ENCODE measurements at places on chromosomes 1 and 21.

DNA sequence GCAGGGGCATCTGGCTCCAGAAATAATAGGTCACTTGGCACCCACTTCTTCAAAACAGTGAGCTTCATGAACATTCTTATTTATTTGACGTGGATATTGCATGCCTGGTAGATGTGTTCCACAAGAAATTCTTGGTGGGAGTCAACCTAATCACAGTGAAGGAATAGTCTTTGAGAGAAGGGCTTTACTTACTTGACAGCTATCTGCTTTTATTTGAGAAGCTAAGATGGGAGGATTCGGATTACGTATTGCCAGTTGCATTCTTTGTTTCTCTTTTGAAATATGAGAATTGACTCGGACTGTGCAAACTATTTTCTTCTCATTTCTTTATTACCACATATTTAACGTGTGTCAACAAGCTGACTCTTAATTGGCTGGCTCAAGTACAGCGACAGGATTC lies 117.2 kb downstream of the FASLG start:
- DNase-seq: no peak

DNA sequence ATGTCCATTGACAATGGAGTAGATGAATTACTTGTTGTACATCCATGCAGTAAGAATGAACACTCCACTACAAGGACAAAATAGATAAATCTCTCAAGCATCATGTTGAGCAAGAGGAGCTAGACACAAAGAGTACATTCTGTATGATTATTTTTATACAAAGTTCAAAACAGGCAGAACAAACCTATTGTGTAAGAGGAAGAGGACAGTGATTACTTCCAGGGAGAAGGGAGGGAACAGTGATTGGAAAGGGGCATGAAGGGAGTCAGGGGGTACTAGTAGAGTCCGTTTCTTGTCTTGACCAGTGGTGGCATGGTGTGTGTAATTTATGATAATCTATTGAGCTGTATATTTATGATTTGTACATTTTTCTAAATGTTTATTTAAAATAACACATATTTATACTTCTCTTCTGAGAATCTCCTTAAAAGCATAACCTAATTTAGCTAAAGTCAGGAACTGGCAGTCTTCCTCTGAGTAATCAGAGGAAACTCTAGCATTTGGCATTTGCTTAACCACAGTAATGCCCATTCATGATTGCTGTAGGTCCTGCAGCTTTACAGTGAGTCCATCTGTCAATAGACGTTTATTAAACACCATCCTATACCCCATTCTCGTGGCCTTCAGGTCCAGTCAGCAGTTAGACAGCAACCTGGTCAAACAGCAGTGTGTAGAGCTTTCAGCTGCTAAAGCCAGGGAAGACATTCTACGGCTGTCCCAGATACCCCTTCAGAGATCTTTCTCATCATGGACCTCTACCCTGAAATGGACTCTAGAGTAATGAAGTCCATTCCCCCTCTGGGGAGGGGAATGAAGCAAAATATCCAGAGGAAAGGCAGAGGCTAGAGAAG lies 114.1 kb upstream of the GALNT2 start:
- no peak for DNase-seq

GRCh38 chr1:17009706-17010105 lies 2.0 kb downstream of the ATP13A2 start:
- no peak for DNase-seq

DNA sequence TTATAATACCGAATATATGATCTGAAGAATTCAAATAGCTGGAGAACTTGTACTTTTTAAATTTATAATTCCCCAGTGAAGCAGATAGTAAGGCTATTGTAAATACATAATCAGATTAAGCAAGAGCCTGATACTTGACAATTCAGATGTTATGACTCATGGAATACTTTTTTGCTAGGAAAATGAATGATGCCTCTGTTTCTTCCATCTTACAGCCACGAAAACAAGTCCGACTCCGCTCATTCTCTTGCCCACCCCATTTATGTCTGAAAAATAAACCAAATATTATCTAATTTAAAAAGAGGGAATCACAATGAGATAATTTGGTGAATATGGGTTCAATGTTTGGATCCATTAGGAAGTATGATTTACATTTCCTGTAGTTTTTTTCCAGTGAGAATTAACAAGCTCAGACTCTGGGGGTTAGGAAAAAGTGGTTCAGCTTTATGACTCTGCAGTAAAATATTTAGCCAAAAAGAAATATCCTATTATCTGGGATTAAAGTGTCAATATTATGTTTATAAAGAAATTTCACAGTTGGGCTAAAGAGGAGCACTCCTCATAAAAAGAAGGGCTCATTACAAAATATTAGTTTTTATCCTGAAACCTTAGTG lies 50.4 kb upstream of the DAB1 start:
- no peak for DNase-seq

GRCh38 chr1:156666862-156667609 lies 10.2 kb downstream of the NES start:
- DNase-seq: no peak

DNA sequence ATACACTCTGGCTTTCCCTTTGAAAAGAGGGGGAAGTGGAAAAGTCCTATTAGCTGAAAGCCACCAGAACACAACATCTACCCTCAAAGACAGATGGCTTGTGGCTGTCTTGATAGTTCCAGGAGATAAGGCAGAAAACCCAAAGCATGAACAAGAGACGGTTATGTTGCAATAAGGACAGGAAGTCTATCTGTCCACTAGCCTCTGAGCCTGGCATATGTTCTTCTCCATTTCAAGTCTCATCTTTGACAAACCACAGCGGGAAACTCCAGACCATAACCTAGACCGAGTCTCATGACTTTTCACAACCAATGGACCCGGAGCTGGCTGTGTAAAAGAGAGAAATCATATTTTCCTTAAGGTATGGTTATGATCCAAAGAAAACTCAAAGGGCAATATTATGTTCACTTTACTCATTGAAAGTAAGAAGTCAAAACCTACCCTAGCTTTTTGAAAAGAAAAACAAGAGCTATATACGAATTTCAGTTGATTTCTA lies 33.8 kb downstream of the DUSP10 start:
- DNase-seq: no peak

All from D341Med (cell line).